ENCODE measurements at places on chromosomes 3 and 15.

GRCh38 chr3:4309491-4310128, 6.4 kb downstream of the SETMAR start:
- DNase-seq, result no peak

DNA sequence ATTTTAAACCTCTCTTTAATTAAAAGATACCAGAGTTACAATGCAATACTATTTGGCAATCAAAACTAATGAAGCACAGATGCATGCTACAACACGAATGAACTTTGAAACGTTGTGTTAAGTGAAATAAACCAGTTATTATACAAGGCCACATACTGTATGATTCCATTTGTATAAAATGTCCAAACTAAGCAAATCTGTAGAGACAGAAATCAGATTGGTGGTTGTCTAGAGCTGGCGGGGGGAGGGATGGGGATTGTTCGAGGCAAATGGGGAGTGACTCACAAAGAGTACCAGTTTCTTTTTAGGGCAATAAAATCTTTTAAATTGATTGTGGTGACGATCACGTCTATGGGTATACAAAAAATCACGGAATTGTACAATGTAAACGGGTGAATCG, 677.0 kb downstream of the NTRK3 start:
- DNase-seq, result no peak

GRCh38 chr3:134869153-134869726, 74.2 kb downstream of the EPHB1 start:
- DNase-seq, result no peak

GRCh38 chr3:165617134-165617533, 220.1 kb downstream of the BCHE start:
- DNase-seq, result no peak

GRCh38 chr15:75371486-75371885, 3.1 kb upstream of the MAN2C1 start:
- DNase-seq, result no peak

GRCh38 chr3:169633789-169634188, 29.7 kb downstream of the MECOM start:
- no peak for DNase-seq

DNA sequence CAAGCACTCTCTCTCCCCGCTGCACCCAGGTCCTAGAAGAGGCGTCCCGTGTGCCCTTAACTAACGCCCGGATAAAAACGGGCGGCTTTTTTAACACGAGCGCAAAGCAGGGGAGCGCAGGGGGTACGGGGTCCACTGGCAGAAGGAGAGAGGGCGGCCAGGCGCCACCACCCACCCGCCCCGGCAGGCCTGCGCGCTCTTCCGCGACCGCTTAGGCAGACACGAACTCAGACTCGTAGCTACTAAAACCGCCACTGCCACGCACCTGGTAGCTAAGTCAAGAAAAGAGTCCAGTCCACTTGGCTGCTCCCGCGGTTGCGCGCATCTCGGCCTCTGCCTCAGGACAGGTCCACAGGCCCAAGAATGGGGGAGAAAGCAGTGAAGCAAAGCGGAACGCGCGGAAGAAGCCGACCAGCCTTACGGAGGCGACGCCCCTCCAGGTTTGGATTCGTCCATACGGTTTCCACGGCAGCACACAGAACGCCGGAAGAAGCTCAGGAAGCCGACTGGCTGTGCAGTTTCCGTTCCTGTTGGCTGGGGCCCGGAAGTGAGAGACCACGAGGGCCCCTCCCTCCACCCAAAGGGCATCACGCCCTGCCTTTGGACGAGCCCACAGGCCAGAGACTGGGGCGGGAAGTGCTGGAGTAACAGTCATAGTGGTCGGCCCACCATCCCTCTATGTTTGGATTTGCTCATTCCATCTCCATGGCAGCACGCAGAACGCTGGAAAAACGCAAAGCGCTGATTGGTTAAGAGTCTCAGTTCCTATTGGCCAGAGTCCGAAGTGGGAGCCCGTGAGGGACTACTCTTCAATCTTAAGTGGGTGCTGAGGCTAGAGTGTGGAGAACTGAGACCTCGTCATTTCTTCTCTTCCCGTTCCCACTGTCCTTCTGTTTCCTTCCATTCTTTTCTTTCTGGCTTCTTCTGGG, at the start of gene ULK4:
ULK4 (minus strand) TSS at position 353 of the 929 bp plus-strand sequence. CDS start 7,344 bp downstream, outside the sequence.
- DNase-seq, result peak; percentile 100

- DNase-seq, result no peak
Observed at GRCh38 chr3:143972155-143972504, 507 bp downstream of the DIPK2A start.

All from mesenchymal stem cell (in vitro differentiated cells and primary cell).